ENCODE measurements at places on chromosomes 2 and 18. TPM values are rescaled to one million over a fixed set of nuclear protein-coding genes. Genes with fewer than 3 reads are reported as not detected.

DNA sequence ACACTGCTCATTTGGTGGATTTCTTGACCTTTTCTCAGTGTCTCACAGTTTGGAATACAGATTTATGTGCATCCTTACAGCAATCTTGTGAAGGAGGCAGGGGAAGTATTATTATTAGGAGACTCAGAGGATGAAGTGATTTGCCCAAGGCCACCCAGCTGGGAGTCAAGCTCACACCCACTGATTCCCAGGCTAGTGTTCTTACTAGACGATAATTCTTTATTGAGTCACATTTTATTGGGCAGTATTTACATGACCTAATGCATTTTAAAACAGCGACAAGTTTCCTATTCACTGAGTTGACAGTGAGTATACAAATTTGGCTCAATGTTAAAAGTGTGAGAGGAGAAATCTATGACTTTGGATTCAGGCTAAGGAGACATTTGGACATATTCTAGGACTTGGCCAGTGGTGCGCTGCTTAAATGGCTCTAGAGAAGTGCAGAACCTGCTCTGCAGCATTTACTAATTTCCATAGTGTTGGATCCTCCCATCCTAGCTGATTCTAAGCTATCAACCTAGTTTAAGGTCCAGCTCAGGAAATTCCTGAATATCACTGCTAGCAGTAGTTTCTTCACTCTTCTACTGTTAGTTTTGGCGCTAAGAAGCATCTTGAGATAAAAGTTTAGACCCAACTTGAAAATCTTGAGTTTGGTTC, 199.3 kb downstream of the MTX2 start:
- DNase-seq, result no peak

The PTH2R gene
- total RNA-seq, result 0.71 TPM

DNA sequence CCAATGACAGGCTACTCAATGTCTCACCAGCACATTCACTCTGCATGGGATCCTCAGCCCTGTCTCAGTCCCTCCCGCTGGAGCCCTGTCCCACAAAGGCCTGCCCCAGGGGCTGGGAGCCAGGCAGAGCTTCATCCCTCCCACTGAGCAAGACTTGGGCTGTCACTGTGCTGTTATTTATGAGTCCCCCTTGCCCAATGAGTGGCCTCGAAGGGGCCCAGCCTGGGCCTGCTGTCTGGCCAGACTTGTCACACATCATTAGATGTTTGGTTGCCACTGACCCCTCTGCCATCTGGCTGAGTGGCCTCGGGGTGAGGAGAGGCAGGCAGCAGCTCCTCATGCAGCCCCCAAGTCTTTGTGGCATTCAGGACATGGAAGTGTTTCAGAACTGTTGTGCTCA, 330.6 kb upstream of the SKOR2 start:
- no peak for DNase-seq

GRCh38 chr2:37882036-37882435, 43.1 kb upstream of the RMDN2 start:
- DNase-seq, result no peak

The DYNAP gene
- total RNA-seq, result not detected

GRCh38 chr2:74703373-74703772, 49.3 kb downstream of the SEMA4F start:
- no peak for DNase-seq

DNA sequence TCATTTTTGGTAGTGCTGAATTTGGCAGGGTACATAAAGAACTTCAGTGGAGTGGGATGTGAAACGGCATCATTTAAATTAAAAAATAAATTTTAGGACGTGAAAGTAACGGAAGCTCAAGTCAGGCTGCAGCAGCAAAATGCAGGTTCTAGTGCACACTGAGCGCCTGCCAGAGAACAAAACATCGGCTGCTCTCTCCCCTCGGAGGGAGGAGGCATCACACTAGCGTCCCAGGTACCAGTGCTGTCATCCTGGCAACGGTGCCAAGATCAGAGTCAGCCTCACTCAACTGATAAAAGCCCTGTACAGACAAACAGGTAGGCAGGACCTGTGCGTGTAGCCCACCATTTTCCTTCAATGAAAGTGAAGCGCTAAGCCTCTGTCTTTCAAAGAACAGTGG, 261.5 kb downstream of the PTGR3 start:
- DNase-seq, result no peak

DNA sequence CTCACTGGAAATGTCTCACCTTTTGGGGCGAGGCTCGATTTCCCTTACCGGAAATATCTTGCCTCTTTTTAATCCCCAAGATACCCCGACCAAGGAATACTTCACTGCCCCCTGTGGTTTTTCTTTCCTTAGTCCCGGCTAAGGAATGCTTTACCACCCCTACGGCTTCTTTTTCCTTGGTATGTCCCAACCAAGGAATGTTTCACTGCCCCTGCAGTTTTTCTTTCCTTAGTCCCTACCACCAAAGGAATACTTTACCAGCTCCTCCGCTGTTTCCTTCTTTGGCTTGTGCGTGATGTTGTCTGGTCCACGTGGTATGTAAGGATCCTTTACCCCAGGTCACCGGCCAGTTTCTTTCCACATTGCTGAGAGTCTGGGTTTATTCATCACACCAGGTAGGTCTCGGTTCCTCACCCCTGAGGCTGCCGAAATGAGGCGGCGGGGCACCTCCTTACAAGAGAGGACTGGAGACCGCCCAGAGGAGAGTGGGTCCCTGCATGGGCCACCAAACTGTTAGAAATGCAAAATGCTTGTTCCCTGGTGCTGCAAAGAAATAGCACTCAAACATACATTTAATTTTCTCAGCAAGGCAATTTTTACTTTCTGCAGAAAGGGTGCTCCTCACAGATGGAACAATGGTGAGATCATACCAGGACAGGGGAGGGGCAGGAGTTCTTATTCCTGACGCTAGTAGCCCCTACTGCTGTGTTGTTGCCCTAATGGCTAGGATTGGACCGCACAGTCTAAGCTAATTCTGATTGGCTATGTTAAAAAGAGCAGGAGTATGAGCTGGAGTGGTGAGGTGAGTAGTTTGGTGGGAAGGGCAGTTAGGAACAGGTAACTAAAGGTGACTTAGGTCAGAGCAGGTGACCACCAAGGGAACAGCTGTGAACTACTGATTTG, 33.4 kb upstream of the CLASP1 start:
- no peak for DNase-seq

The REG3G gene
- total RNA-seq, result not detected

GRCh38 chr2:40220177-40220925, 231.5 kb downstream of the SLC8A1 start:
- no peak for DNase-seq

DNA sequence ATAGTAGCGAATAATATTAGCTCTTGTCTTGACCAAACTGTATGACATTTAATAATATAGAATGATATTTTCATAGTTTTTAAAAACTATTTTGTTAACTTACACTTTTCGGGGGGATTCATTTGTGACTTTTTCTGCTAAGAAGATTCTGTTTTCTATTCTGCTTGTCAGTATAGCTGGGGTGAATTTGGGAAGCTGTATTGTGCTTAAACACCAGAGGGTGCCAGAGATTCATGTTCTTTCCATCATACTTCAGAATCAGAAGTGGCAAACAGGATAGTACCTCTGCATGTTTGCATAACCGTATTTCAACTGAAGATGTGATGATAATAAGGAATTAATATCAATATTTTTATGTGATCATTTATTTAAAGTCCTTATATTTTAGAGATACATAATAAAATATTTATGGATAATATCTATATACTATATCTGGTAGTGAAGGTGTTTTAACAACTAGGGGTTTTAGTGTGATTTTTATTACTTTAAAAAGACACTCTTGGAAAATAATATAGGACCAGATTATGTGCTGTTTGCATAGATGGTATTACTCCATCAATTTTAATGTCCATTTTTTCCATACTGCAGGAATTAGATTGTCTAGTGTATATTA, 81.0 kb downstream of the TAF4B start:
- DNase-seq, result peak; percentile 56

The SLC38A11 gene
- 0.57 TPM for total RNA-seq

DNA sequence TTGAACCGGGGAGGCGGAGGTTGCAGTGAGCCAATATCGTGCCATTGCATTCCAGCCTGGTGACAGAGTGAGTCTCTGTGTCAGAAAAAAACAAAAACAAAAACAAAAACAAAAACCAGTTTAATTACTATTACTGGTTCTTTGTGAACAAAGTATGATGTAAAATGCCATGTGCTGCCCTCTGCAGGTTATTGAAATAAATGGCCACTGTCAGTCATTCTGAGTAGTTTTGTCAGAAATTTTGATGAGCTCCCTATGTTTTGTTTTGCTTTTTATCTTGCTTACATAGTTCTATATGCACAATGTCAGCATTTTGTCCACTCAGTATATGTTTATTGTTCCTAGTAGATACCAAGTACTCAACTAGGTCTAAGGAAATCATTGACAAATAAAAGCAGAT, 423.6 kb upstream of the CHST9 start:
- peak; percentile 16 for DNase-seq

DNA sequence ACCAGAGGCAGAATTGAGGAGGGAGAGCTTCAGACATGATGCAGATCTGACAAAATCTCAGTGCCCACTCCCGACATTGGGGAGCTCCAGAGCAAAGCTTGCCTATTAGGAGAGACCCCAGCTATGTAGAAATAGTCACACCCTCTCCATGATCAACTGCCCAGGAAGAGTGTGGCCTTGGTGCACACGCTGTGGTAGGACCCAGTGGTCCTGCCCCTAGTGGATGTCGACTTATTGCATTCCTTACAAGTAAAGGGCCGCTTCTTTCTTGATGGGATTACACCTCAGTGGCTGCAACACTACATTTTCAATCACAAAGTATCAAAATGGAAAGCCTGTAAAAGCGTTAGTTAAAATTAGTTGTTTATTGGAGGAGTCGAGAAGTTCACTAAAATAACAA, 64.2 kb downstream of the VRK2 start:
- DNase-seq, result no peak

DNA sequence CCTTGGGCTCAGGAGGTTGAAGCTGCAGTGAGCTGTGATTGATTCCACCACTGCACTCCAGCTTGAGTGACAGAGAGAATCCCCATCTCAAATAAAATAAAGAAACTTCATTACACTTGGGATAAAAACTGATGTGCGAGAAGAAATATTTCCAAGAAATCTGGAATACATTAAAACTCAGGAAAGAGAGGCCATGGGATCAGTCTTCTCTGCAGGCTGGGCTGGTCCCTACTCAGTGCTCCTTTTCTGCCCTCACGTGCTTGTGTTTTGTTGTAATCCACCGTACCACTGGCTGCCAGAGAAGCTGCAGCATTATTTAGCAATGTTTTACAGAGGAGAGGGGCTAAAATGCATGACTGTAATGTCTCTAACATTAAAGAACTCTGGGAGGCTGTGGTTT, 282.0 kb downstream of the SLC8A1 start:
- DNase-seq, result no peak

The ST8SIA3 gene
- total RNA-seq, result not detected

The PSMD1 gene
- total RNA-seq, result 113 TPM

- no peak for DNase-seq
These were observed 144.7 kb downstream of the GLI2 start for GRCh38 chr2:120880381-120880780.

The HNRNPLL gene
- 51.3 TPM for total RNA-seq

GRCh38 chr2:131425231-131425941, 50.5 kb upstream of the TUBA3D start:
- DNase-seq, result no peak

DNA sequence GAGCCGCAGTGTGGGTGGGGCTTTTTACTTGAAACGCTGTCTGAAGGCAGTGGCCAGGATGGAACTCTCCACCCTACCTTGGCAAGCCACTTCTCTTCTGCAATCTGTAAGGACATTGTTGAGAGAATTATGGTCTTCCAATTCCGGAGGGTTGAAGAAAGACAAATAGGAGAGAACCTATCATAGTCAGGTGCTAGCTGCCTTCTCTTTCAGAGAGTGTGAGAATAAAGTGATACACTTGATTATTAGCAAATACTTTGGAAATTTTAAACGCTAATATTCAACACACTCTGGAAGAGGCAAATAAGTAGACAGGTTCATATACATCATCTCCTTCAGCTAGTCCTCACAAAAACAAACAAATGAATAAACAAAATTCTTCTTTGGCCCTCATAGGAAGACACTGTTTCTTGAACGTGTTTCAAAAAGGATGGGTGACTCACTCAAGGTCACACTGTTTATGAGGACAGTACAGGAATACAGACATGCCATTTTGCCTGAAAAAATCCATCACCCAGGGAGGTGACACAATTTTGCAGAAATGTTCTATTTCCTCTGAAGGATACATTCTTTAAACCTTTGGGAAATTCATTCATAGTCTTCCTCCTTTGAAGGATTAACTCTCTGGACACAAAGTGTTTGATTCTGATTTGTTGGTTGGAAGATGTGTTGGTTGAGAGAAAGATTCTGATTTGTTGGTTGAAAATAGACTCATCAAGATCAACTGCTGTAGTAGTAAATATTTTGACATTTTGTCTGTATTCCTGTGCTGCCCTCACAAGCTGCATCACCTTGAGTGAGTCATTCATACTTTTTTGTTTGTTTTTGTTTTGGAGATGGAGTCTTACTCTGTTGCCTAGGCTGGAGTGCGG, 2.2 kb upstream of the IL1RN start:
- no peak for DNase-seq

DNA sequence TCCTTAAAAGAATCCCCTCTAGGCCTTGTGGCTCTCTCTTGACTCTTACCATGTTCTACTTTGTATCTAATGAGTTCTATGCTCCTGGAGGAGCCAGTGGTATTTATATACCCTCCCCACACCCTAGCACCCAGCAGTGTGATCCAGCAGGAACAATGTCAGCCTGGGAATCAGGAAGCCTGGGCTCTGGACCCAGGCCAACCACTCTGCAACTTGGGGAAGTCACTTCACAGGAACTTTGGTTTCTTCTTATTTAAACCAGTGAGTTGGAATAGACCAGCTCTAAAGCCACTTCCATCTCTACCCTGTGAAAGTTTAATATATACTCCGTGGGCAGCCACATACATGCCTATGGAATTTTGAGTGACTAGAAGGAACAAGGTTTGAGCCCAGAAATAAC, 11.6 kb upstream of the SPTBN1 start:
- DNase-seq, result no peak

- DNase-seq, result no peak
These were observed 77.6 kb downstream of the KIF5C start for GRCh38 chr2:148952621-148953020.

DNA sequence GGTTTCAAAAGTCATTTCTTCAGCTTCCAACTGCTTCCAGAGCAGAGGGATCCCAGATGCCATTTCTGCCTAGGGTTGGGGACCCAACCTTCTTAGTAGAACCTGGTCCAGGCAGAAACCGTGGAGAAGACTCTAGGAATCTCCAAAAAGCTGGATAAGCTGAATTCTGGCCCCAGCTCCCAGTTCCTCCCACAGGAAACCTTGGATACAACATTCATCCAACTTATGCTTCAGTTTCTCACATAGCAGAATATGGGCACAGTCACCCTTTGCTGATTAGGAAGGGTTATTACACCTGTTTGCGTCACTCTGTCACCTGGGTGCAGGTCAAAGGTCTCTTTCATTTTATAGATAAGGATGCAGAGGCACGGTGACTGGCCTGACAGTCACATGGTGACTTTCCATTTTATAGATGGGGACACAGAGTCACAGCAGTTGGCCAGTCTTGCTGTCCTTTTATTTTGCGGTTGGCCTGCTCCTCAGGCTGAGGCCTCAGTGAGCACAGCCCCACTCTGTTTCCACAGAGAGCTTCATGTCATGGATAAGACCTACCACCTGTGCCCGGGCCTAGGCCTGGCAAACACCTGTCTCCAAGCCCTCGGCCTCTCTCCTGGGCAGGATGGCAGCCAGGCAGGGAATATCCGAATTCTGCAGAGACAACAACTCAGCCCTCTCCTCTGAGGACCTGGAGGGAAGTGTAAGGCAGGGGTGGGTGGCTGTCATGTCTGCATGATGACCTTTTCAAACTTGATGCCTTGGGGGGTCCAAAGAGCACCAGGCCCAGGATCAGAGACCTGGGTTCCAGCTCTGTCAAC, 148.8 kb downstream of the SMAD7 start:
- no peak for DNase-seq

The MC4R gene
- not detected for total RNA-seq

Measured in Calu3 (cell line).